Skeletal muscle tissue (tissue), 5 donors: ENCODE measurements at places on chromosomes 3 and 15. TPM values are rescaled to one million over a fixed set of nuclear protein-coding genes. Genes with fewer than 3 reads are reported as not detected.

The UQCC5 gene
- 1.0 TPM for total RNA-seq

The SLC22A13 gene
- not detected for total RNA-seq

The PAK6 gene
- total RNA-seq, result 1.0 TPM

The CPN2 gene
- total RNA-seq, result not detected

The ALDH1A2 gene
- total RNA-seq, result 11.0 TPM

The C2CD4A gene
- not detected for total RNA-seq

The TMEM158 gene
- 0.52 TPM for total RNA-seq

The TFDP2 gene
- total RNA-seq, result 29.2 TPM

The EOGT gene
- 13.0 TPM for total RNA-seq

The NCEH1 gene
- 1.6 TPM for total RNA-seq

The BTBD1 gene
- 99.7 TPM for total RNA-seq

The TPRG1 gene
- 6.8 TPM for total RNA-seq

The SEMA3G gene
- 4.7 TPM for total RNA-seq

The SLC51A gene
- total RNA-seq, result 2.1 TPM

The EID1 gene
- total RNA-seq, result 91.3 TPM

The CMTM8 gene
- not detected for total RNA-seq

The NR1I2 gene
- under 0.01 TPM for total RNA-seq

The MB21D2 gene
- total RNA-seq, result 24.0 TPM

The IL16 gene
- total RNA-seq, result 4.7 TPM
